ENCODE measurements at places on chromosomes 2 and 18. TPM values are rescaled to one million over a fixed set of nuclear protein-coding genes. Genes with fewer than 3 reads are reported as not detected.

- H3K27ac ChIP-seq, result no peak overlapping the region
- H3K36me3 ChIP-seq, result no peaks in the 10 kb centered on the region
- H3K27me3 ChIP-seq, result no peaks in the 10 kb centered on the region
- H3K4me1 ChIP-seq, result no peaks in the 10 kb centered on the region
These were observed 47.0 kb downstream of the CRYGD start for GRCh38 chr2:208077276-208077675.

DNA sequence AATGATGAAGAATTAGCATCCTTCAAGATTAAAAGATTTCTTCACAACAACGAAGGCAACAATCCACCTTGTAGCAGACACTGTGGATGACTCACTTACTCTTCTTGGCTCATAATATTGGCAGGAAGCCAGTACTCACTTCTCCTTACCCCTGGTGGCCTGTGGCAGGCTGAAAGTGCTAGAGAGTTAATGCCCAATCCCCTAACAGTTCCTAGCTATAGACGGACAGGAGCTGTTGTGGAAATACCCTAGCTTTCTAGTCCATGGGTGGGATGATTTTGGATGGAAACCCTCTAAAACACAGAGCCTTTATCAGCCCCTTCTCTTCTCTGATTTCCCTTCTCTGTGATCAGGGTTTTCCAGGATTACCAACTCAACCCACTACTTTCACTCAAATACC is 128.6 kb upstream of the NYAP2 start:
- no peaks in the 10 kb centered on the region for H3K36me3 ChIP-seq
- H3K4me3 ChIP-seq, result no peak overlapping the region
- H3K27ac ChIP-seq, result no peak overlapping the region
- peak; percentile 75 for DNase-seq
- H3K27me3 ChIP-seq, result no peaks in the 10 kb centered on the region
- H3K4me1 ChIP-seq, result peaks cover 11% of the 10 kb centered on the region

DNA sequence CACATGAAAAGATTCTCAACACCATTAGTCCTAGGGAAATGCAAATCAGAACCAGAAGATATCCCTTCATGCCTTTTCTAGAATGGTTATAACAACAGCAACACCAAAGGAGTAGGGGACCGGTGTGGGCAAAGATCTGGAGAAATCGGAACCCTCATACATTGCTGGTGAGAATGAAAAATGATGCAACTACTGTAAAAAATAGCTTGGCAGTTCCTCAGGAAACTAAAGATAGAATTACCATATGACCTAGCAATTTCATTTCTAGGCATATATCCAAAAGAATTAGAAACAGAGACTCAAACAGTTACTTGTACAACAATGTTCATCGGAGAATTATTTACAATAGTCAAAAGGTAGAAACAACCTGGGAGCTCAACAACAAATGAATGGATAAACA is 29.2 kb upstream of the CDH7 start:
- H3K27me3 ChIP-seq, result no peaks in the 10 kb centered on the region
- no peaks in the 10 kb centered on the region for H3K36me3 ChIP-seq
- H3K4me3 ChIP-seq, result no peak overlapping the region
- H3K4me1 ChIP-seq, result no peaks in the 10 kb centered on the region

DNA sequence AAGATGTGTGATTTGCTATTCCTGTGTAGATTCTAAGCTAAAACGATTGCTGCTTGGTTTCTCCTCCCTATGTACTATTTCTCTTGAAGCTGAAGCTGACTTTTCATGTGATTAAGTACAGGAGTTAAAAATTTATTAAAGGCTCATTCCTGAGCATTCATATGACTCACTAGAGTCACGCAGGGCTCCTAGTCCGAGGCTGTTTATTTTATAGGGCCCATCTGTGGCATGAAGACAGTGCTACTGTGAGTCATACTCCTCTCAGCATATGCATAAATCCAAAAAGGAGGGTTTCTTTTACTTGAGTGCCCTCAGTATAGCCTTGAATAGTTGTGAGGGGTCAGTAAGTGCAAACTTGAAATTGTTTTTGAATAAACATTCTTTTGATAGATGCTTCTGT is 378.8 kb downstream of the PTPRM start:
- no peak for DNase-seq
- H3K4me1 ChIP-seq, result peaks cover 19% of the 10 kb centered on the region
- H3K27me3 ChIP-seq, result no peaks in the 10 kb centered on the region
- peak overlapping the region; percentile 43 for H3K27ac ChIP-seq

DNA sequence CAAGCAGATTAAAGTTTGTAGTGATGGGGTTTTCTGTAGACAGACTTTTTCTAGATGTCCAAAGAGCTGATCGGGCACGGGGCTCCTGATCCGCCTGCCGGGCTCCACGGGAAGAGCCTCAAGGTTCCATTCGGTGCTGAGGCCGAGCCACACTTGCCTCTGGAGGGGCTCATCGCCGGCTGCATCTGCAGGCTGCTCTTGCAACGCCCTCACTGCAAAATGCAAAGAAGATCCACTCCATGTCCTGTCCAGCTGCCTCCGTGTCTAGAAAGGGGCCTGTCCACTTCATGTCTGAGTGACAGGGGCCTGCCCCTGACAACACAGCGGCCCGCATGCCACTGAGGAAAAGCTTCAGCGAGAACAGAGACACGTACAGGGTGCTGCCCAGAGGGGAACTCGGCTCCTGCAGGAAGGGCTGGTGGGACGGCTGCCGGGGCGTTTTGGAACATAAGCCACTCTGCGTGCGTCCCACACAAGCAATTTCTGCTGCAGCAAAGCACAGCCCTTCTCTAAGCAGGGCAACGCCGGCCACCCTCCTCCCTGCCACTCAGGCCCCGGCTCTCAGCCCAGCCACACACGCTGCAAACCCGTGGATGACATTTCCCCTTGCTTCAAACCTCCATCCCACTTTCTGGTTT is 53.6 kb upstream of the CTDP1 start:
- H3K27me3 ChIP-seq, result peaks cover 5% of the 10 kb centered on the region
- no peak overlapping the region for H3K4me3 ChIP-seq
- no peak overlapping the region for H3K27ac ChIP-seq

Gene CNGA3
- total RNA-seq, result not detected

Gene PHLPP1
- total RNA-seq, result 14.7 TPM

Measured in HCT116 (cell line).